ENCODE measurements at places on chromosomes 2 and 18.

DNA sequence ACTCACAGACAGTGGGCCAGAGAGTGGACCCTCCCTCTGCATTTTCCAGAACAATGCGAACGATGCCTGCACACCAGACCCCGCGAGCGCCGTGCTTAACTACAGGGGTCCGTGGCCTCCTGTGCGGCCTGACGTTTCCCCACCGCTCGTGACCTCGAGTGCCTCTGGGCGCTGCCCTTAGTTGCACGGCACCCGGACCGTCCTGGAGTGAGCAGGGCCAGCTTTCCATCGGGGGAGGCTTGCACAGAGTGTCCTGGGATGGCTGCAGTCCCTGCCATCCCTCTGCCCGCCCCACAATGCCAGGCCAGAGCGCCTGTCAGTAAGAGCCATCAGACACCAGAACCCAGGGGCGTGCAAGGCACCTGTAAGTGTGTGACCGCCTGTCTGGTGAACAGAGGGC is 217.0 kb downstream of the TWIST2 start:
- DNase-seq: no peak

DNA sequence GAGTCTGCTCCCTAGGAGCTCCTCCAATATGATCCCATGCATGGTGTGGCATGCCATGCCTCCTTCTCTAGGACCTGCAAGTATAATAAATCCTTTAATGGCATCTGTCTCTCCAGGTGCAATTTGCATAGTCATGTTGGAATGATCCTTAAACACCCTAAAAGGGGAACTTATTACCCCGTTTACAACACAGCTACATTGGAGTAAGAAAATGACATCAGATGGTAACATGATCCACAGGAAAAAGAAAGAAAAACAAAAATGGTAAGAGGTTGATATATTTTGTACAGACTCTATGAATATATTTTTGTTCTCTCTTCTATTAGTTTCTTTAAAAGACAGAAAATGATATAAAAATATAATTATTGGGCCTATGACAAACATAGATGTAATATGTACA is 79.0 kb downstream of the CRACDL start:
- DNase-seq: no peak

GRCh38 chr2:19525313-19525712 is 166.9 kb upstream of the OSR1 start:
- DNase-seq: no peak

DNA sequence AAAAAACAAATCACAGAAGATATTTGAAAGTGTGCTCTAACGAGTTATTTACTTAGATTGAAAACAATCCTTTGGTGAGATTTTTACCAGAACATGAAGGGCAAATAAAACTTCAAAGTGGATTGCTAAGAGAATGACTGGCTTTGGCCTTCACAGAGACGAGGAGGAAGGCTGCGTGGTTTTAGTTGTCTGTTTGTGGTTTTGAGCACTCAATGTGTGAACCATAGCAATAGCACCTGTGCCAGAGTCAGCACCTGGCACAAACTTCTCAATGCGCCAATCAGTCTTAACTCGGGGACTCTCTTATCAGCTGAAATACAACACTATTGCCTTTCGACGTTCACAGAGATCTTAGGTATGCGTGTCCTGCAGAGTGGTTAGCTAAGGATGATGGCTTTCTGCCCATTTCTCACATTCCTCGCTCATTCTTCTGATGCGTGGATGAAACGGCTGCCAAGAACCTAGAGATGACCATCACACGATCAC is 70.0 kb downstream of the MBP start:
- DNase-seq: no peak

DNA sequence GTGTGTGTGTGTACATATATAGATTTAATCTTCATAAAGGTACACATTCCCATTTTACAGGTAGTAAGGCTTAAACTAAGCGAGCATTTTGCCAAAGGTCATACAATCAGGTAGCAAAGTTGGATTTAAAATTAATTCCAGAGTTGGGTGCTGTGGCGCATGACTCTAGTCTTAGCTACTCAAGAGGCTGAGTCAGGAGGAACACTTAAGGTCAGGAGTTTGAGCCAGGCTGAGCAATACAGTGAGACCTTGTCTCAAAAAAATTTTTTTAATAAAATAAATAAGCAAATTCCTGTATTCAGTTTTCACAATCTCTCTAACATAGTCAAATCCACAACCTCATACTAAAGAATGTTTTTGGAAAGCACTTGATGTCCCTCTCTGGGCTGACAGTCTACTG is 111.5 kb upstream of the LDLRAD4 start:
- DNase-seq: no peak

DNA sequence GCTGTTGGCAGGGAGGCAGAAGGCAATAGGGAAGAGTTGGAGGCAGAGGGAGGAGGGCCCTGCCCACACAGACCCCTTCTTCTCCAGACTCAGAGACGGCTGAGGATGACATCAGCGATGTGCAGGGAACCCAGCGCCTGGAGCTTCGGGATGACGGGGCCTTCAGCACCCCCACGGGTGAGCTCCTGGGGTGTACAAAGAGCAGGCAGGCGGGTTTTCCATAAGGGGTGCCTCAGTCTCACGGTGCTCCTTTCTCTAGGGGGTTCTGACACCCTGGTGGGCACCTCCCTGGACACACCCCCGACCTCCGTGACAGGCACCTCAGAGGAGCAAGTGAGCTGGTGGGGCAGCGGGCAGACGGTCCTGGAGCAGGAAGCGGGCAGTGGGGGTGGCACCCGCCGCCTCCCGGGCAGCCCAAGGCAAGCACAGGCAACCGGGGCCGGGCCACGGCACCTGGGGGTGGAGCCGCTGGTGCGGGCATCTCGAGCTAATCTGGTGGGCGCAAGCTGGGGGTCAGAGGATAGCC is 10.0 kb downstream of the SPEG start:
- DNase-seq: no peak

GRCh38 chr2:79292958-79293315 is 133.4 kb upstream of the REG3A start:
- no peak for DNase-seq

GRCh38 chr2:96882906-96883305 is 13.0 kb upstream of the SEMA4C start:
- no peak for DNase-seq

- no peak for DNase-seq
These were observed 293.4 kb upstream of the MEX3C start for GRCh38 chr18:51490860-51491259.

DNA sequence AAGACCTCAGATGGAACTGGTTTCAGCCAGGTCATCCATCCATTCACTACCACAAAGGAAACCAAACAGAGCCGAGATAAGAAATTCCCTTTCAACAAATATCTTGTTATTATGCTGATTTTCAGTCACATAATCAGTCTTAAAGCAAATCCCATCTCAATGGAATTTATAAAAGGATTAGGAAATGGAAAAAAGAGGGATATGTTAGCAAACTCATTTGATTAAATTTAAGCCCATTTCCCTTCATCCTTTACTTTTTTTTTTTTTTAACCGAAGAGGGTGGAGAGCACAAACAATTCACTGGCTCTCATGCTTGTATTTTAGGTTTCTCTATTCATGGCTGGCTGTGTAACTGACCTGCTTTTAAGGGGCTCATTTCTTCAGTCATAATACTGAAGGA is 109.0 kb upstream of the GATA6 start:
- no peak for DNase-seq

DNA sequence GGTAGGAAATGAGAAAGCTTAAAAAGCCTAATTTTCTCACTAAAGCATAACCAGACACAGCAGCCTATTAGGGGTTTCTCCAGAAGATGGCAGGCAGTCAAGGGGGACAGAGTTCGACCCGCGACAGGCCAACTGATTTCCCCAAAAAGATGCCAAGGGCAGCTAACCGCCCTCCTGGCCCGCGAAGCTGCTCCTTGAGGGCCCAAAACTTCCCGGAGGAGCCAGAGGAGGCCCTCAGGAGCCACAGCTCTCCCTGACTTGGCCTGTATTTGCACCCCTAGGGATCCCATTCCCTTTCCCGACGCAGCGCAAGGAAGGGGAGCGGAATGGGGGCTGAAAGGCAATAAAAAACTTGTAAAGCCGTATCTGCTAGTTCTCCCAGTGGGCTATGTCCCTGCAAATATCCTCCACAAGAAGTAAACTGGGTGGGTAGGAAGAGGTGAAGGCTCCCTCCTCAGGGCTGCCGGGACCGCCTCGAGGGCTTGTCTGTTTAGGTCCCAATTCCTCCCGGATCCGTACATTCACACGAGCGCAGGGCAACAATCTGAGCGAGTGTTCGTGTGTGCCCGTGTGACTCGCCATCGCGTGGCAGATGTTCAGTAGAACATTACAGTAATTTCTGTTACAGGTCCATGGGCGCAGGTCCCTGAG is 756 bp upstream of the NAGK start:
- DNase-seq: no peak

GRCh38 chr2:229485857-229486256 is 214.8 kb upstream of the PID1 start:
- no peak for DNase-seq

DNA sequence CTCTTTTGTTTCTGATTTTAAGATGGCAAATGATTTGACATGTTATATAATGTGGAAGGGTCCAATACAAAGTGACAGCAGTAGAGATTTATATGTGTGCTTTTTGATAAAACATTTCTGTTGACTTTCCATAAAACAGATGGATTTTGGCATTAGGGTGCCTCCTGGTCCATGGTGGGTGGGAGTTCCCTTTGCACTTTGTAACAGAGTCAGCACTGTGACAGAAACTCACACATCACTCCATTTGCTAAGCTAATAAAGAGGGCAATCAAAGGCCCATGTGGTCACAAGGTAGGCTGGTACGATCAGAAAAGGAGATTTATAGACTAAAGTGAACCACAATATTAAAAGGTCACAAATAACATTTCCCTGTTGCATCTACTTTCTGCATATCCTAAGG is 93.3 kb upstream of the NT5C1B start:
- DNase-seq: no peak

- no peak for DNase-seq
These were observed 417.6 kb downstream of the LRRTM4 start for GRCh38 chr2:77104554-77104953.

GRCh38 chr2:120481446-120482194 is 135.7 kb downstream of the INHBB start:
- no peak for DNase-seq

- no peak for DNase-seq
These were observed 5.5 kb downstream of the SULT1C4 start for GRCh38 chr2:108383146-108383830.

- DNase-seq: no peak
These were observed 40.0 kb downstream of the BCL2L11 start for GRCh38 chr2:111160758-111161157.

DNA sequence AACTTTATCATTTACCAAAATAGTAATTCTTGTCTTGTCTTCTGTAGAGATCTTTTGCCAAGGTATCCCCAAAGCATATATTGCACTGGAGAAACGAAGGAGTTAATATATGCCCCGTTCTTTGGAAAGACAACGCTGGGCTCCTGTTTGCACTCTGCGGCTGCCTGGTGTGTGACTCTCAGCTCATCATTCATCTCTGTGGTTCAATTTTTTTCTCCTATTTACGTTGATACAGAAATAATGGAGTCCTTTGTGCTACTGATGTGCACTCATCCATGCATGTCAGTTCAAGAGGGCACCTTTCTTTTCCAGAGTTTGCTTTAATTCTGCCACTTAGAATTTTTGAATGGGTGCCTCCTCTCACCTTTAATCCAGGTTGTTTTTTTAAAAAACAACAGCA is 655.5 kb downstream of the DCDC2C start:
- DNase-seq: no peak

DNA sequence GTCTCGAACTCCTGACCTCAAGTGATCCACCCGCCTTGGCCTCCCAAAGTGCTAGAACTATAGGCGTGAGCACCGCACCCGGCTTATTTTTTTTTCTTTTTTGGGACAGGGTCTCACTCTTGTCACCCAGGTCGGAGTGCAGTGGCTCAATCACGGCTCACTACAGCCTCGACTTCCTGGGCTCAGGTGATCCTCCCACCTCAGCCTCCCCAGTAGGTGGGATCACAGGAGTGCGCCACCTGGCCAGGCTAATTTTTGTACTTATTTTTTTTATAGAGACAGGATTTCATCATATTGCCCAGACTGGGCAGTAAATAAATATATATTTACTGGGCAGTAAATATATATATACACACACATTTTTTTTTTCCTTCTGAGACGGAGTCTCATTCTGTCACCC is 2.6 kb downstream of the ATP5F1A start:
- no peak for DNase-seq

DNA sequence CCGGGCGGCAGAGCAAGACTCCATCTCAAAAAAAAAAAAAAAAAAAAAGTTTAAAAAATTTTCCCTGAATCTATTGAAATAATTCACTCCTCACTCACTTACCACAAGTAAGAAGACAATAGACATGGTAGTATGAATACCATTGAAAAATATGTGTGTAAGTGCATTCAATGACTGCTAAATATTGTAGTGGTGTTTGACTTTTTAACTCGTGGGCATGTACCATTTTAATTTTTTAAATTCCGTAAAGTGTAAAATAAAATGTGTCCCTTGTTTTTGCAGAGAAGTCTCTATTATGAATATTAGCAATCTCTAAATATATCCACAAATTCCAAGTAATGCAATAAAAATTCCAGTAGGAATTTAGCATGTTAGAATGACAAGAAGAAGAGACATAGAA is 134.1 kb downstream of the COPS8 start:
- no peak for DNase-seq

GRCh38 chr18:46891742-46892214 is 25.5 kb downstream of the PIAS2 start:
- DNase-seq: no peak

DNA sequence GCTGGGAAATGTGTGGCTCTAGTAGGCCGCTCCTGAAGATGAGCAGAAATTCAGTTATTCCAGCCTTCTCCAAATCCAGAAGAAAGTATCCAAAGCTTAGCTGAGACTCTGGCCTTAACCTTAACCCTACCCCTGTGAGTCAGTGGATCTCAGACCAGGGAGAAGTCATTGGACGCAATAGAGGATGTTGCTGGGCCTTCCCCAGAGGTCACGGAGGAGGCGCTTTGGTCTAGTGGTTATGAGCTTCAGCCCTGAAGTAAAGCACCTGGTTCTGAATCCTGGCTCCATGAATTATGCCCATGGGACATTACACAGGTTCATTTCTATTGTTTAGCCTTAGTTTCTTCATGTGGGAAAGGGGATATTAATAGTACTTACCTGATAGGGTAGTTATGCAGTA is 24.0 kb downstream of the PKDCC start:
- DNase-seq: no peak

DNA sequence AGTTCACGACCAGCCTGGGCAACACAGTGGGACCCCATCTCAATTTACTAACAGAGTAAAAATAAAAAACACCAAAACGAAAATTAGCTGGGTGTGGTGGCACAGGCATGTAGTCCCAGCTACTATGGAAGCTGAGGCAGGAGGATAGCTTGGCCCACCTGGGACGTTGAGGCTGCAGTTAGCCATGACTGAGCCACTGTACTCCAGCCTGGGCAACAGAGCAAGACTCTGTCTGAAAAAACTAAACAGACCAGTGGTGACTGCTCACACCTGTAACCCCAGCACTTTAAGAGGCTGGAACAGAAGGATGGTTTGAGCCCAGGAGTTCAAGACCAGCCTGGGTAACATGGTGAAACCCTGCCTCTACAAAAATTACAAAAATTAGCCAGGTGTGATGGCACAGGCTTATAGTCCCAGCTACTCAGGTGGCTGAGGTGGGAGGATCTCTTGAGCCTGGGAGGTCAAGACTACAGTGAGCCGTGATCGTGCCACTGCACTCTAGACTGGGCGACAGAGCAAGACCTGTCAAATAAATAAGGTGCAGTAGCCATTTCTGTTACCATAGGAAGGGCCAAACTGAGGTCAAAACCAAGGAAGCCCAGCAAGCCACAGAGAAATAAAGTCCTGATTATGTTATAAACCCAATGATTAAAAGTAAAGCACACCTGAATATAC is 14.0 kb downstream of the USP34 start:
- DNase-seq: no peak

All from 8988T (cell line).